ENCODE measurements at places on chromosomes 16 and 17.

- no peak for DNase-seq
These were observed 3.2 kb upstream of the ELOB start for GRCh38 chr16:2779978-2780898.

GRCh38 chr17:77295241-77295853, 154.6 kb downstream of the SEC14L1 start:
- peak; percentile 13 for DNase-seq

- no peak for DNase-seq
These were observed 7.6 kb upstream of the NLRC5 start for GRCh38 chr16:56981729-56982271.

DNA sequence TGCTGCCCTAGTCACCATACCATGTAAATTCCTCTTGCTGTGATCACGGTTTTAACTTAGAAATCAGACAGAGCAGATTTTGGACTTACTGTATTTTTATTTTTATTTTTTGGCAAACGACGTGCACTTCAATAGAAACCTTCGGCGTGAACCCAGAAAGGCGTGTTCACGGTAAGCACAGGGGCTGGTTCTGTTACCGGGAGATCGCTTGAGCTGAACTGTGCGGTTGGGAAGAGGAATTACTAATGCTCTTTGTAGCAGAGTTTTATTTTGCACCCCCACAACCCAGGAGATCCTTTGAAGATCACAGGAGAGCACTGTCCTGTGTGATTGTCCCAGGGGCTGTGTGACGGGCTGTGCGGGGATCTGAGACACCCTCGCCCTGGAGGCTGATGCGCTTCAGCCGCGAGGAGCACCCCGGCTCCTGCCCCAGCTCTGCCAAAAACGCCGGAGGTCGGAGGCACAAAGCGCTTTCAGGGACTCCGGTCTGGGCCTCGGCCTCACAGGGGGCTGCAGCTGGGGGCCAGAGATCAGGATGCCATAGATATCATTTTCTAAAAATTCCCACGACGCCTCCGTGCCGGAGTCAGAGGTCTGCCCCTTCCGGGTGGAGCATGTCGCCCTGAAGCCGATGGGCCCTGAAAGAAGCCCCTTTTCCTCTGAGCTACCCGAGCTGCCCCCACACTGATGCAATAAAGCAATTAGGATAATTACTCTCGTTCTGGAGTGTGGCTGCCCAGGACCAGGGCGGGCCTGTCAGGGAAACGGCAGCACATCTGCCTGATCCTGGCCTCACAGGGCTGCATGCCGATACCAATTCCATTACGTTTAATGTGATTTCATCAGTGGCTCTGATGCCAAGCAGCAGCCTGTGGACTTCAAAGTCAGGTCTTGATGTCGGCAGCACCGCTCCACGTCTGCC, 71.8 kb downstream of the LMF1 start:
- DNase-seq: no peak

DNA sequence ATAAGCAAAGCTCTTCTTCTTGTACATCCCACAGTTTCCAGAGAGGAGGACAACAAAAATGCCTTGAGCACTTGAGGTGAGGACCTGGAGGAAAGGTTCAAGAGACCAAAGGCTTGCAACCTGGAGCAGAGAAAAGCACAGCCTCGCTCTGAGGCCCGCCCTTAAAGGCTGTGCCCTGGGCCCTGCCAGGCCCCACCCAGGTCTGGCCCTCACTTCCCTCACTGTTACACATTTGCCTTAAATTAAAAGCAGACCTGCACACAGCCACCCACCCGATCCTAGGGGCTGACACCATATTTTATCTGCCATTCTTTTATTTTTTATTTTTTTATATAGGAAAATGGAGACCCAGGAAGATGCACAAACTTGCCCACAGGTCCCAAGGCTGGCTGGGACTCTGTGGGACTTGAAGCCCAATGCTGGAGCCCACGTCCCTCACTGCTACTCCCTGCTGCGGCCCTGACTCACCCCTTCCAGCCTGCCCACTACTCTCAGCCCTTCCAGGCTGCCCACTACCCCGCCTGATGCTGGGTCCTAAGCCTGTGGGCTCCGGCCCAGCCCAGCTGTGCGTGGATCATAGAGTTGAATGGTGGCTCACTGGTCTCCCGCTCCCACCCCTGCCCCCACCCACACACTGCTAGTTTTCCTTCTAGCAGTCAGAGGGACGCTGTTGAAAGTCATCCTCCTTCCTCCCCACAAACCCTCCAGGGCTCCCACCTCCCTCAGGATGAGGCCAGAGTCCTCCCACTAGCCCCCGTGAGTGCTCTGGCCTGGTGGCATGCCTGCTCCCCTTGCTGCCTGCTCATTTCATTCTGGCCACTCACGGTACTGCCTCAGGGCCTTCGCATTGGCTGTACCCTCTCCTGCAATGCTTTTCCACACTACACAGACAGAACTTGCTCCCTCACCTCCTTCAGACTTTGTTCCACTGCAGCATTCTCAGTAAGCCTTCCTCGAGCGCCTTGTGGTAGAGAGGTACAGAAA, 77.6 kb upstream of the MED9 start:
- peak; percentile 76 for DNase-seq

DNA sequence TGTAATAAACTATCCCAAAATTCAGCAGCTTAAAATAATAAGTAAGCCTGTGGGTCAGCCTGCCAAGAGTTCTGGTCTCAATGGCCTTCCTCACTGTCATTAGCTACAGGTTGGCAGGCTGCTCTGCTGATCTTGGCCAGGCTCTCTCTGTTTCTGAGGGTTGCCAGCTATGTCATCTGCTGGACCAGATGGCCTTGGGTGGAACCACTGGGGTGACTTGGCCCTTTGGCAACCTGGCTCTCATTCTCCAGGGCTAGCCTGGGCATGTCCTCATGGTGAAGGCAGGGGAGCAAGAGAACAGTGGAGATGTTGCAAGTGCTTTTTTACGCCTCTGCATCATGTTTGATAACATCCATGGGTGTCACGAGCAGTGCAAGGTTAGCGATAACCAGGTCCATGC, 13.9 kb downstream of the ITGAM start:
- no peak for DNase-seq

- DNase-seq: no peak
These were observed 8.2 kb downstream of the CAPN15 start for GRCh38 chr16:535446-536405.

DNA sequence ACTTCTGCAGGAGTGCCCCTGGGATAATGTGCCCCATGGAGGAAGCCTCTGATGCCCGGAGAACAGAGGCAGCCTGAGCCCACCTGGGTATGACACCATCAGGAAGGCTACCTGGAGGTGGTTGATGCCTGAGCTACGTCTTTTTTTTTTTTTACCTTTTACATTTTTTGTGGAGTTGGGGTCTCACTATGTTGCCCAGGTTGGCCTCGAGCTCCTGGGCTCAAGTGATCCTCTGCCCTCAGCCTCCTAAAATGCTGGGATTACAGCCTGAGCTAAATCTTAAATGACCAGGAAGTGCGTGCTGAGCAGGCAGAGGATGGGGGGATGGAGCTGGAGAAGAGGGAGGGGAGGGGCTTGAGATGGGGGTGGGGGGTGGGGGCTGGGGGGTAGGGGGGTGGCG, 32.7 kb downstream of the ABCC6 start:
- DNase-seq: no peak

GRCh38 chr17:12386225-12386624, 279.5 kb upstream of the MYOCD start:
- no peak for DNase-seq

- DNase-seq: no peak
These were observed 2.2 kb downstream of the CD300H start for GRCh38 chr17:74565126-74565525.

DNA sequence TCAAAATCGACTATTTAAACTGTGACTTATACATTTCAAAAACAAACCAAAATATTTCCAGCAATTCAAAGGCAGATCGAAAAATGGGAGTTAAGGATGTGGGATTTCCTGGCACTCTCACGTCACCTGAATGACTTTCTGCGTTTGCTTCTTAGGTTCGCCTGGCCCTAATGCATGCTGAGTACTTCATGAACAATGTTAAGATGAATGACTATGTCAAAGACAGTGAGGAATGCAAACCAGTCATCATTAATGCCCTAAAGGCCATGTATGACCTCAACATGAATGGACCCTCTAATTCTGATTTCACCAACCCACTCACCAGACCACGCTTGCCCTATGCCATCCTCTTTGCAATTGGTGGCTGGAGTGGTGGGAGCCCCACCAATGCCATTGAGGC, 7.3 kb downstream of the KLHL10 start:
- no peak for DNase-seq

DNA sequence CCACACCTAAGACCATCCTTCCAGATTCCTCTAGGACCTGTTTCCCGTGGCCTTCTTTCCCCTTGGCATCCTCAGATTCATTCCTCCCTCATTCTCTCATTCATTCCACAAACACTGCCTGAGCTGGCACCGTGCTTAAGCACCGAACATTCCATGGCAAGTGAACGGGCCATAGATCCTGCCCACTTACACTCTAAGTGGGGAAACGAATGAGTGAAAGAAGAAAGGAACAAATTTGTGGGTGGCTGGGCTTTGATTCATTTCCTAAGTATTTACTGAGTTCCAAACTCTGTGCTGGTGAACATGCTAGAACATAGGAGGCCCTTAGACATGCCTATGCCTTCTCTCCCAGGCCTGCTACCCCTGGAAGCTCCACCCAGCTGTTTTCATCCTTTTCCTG, 30.0 kb downstream of the SRCIN1 start:
- DNase-seq: peak; percentile 0

DNA sequence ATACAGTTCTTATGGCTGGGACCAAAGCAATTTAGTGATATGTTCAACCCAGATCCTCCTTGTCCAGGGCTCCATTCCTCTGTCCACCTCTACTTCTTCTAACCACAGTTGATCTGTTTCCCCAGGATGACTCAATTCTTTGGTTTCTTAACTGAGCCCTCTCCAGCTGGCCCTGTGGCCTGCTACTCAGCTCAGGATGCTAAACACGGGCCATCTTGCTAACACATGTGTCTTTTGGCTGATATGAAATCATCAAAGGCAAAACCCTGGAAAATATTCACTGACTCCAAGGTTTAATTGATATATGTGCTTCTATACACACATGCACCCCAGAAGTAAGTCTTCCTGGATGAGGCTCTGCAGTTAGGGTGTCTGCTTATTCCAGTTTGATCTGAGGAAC, 43.8 kb downstream of the SHISA6 start:
- no peak for DNase-seq

DNA sequence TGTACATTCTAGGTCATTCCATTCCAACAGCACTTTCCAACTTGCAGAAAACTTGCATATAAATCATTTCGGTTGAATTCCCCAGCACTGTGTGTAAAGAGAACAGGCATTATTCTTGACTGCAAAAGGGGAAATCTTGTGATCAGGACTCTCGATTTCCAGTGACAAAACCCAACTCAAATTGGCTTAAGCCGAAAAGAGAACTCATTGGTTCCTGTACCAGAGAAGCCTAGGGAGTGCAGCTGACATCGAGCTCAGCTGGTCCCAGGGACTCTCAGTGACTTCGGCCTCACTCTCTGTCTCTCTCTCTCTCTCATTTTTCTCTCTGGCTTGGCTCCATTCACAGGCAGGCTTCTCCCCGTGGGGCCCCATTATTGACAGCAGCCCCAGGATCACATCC, 30.7 kb downstream of the CD300LF start:
- no peak for DNase-seq

- DNase-seq: no peak
These were observed 26.1 kb downstream of the WNT9B start for GRCh38 chr17:46877466-46877865.

- no peak for DNase-seq
These were observed 23.5 kb downstream of the TMC6 start for GRCh38 chr17:78105101-78105500.

- no peak for DNase-seq
These were observed 6.2 kb downstream of the TMEM238L start for GRCh38 chr17:10797476-10798328.

DNA sequence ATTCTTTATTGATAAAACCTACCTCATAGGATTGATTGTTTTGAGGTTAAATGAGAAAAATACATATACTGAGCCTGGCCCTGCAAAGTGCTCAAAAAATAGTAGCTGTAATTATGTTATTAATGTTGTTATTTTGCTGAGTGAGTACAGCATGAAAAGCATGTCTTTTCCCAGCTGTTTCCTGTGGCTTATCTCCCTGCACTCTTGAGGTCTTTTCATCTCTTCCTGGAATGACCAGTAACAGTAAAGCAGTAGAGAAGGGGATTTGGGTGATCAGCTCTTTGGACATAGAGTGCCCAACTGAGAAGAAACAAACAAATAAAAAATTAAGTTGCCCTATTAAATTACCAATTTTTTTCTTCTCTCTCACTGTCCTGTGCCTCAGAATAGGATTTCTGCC, 53.7 kb downstream of the NFAT5 start:
- no peak for DNase-seq

- no peak for DNase-seq
These were observed 13.1 kb downstream of the ODAD4 start for GRCh38 chr17:41943492-41943891.

GRCh38 chr17:3718201-3718600, 5.5 kb upstream of the HASPIN start:
- DNase-seq: no peak

DNA sequence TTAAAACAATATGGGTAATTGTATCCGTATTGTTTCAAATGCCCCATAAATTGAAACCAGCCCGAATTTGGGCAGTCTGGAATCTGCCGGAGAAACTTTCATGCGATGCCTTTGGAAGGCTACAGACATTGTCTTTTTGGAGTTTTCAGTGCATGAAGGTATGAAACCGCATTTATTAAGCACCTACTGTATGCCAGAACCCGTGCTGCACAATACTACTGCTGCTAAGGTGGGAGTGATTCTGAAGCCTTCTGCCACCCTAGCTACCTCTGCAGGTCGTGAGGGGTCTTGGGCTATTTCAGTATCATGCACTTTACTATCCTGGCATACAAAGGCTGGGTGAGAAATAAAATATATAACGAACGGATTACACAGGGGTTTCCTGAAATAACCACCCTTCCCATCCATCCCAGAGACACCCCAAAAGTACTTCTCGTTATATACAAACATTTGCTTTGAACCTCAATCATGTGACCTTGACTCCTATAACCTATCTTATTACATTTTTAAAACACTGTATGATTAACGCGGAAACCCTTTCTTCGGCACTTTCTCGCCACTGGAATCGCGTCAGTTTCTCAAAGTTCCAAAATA, 1.0 kb upstream of the MSI2 start:
- no peak for DNase-seq

DNA sequence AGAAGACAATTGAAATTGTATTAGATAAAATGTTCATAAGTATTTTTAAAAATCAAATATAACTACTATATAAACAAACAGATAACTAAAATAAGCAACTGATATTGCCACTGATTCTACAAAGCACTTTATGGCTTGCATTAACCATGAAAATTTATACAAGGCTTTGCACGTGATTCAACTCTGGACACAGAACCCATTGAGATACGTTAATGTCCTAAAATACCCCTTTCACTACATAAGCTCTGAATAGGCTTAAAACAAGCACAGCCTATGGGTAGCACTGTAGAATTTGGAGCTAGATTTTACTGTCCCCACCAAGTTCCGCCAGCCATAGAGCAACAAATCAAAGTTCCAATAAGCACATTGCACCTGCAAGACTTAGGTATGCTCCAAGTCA, 4.5 kb downstream of the ZNF652 start:
- DNase-seq: no peak

- DNase-seq: peak; percentile 39
These were observed 26.2 kb downstream of the PLCD3 start for GRCh38 chr17:45106096-45106495.

All from right cardiac atrium (tissue), 5 donors.